ENCODE measurements at places on chromosomes 11 and 22. TPM values are rescaled to one million over a fixed set of nuclear protein-coding genes. Genes with fewer than 3 reads are reported as not detected.

- DNase-seq = no peak
Measured at GRCh38 chr11:106072804-106073203, 4.3 kb downstream of the KBTBD3 start.

FAM181B gene
- not detected for total RNA-seq

DNA sequence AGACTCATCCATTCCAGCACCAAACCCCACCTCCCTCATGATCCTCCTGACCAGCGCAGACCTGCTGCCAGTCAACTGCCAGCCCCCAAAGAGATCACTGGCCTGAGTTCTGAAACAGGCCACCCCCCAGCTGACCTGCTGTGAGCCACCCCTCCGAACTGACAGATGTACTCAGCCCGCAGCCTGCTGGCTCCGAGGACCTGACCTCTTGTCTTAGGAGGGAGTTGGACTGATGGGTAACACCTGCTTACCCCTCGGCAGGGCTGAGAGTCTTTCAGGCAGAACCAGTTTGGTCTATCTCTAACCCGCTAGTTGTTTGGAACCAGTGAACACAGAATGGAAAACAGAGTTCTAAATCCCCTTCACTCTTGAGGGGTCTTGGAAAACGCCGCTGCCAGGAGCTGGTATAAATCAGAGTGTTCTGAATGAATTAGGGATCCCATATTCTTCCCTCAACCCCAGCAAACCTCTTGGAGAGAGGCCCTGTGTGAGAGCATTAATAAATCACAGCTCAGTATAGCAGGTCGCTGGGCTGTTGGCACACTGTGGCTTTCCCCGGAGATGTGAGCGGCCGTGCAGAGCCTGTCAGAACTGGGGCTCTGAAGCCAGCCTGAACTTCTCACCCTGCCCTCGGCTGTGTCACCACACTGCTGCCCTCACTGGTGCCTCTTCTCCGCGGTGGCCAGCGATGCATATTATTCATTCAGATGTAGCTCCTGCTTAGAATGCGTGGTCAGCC lies 165.1 kb upstream of the NCAM1 start:
- DNase-seq = no peak

DNA sequence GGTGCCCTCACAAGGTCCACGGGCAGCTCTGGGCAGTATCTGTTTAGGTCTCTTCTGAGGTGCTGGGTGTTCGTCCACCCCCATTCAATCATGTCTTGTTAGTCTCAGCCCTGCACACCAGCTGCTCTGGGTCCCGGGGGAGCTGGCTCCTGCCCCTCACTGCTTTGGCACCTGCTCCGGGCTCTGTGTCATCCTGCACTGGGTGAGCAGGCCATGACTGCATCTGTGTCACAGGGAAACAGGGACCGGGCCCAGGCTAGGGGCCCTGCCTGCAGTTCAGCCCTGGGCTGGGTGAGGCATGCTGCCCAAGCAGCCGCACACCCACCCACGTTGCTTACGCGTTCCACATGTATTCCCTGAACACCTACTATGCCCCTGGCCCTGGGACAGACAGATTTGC lies 43.9 kb downstream of the ELFN2 start:
- peak; percentile 54 for DNase-seq

DNA sequence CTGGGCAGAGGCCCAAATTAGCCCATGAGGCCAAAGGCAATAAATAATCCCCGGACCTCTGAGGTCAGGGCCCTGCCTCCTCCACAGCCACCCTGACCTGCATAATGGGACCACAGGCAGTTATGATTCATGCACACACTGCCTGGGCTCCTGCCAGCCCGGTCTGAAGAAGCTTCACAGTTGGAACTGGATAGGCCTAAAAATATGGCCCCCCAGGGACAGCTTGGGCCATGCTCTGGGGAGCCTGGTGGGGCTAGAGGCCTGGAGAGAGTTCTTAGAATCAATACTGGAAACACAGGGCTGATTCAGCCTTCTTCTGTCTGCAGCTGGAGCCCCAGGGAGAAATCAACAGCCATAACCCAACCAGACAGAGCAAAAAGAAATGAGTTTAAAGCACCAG lies 112.8 kb upstream of the CADM1 start:
- no peak for DNase-seq

MEI1 gene
- 5.2 TPM for total RNA-seq

- DNase-seq = no peak
Measured at GRCh38 chr11:15213471-15214231, 98.9 kb downstream of the INSC start.

DNA sequence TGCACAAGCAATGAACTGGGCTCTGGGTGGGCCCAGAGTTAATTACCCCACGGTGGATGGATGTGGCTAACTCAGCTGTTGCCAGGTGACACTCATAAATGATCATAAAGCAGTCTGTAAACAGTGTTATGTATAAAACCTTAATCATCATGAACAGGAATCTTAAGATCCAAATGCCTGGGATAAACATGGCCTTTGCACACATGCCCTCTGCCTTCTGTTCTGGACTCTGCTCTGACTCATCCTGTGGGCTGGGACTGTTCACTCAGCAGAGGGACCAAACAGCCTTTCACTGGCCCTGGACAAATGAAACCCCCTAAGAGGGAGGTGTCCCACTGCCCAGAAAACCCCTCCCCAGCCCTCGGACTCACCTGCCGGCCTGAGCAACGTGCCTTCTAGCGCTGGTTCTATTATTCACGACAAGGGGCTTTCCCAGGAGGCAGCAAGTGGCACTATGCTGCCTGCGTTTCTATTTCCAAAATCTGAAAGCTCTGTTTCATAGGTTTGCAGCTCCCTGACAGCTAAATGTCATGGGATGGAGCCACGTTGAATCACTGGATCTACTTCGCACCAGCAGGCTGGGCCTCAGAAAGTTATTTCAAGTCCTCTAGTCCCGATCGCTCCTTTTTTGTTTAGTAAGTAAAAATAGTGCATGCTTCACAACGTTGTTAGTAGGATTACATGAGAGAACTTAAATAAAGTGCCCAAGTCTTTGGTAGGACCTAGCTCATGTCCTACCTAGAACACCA lies 53.0 kb downstream of the LARGE1 start:
- DNase-seq = no peak

GRCh38 chr22:27100789-27101188 lies 443.4 kb downstream of the MIAT start:
- no peak for DNase-seq

MYBPC3 gene
- 1.8 TPM for total RNA-seq

- DNase-seq = no peak
Measured at GRCh38 chr11:131966667-131967066, 596.3 kb downstream of the NTM start.

- no peak for DNase-seq
Measured at GRCh38 chr11:61994981-61995380, 27.5 kb upstream of the FTH1 start.

PAMR1 gene
- 7.2 TPM for total RNA-seq

APOBEC3H gene
- total RNA-seq = 0.91 TPM

DNA sequence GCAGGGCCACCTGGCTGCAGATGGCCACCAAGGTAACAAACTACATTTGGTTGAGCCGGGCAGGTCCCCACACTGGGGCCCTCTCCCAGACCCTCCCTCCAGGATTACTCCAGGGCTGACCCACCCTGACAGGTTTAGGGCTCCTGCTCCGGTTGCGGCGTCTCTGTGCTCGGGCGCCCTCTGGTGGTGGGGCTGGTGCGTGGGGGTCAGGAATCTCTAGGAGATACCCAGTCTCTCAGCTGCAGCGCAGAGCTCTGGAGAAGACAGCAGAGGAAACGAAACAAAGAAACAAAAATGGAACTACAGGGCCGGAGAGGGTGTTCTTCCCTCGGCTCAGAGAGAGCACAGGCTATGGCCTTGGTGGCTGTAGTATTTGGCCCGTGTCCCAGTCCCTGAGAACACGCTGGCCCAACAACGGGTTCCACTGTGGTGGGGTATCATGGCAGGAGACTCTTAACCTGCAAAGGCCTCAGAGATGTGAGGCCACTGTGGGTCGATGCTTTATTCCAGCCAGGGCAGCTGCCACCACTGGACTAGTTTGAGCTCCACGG lies 2.4 kb downstream of the C11orf96 start:
- DNase-seq = peak; percentile 94

SH3BP1 gene
- total RNA-seq = 19.6 TPM

PGA5 gene
- 0.30 TPM for total RNA-seq

DNA sequence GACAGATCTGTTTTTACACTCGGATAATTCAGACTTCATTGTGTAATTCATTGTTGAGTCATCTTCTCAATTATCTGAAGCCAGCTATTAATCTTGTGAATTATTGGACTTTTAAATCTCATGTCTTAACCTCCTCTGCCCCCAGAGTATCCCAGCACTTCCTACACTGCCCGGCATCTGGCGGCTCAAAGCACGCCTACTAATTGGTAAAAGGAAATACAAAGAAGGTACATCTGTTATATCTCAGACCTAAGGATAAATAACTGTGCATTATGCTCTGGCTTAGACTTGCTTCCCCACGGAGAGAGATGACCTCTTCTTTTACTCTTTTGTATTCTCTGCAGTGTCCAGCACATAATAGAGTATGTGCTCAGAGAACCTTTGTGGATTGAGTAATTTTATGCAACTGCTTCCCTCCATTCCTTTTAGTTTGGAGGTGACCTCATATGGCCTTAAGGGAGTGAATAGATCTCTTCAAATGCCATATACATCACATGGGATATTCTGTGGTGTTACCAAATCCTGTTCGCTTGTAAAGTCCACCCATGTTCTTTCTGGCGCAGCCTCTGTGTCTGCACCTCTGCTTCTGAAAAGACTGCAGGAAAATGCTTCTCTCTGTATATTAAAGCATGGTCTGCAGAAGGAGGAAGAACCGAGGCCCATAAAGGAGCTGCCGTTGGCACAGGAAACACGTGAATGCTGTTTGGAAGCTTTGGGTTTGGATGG lies 125.6 kb upstream of the SORL1-AS1 start:
- DNase-seq = no peak

SCUBE1 gene
- 22.3 TPM for total RNA-seq

ANGPTL5 gene
- total RNA-seq = 0.15 TPM

GRCh38 chr11:27464289-27464696 lies 8.3 kb downstream of the LGR4 start:
- no peak for DNase-seq

DNA sequence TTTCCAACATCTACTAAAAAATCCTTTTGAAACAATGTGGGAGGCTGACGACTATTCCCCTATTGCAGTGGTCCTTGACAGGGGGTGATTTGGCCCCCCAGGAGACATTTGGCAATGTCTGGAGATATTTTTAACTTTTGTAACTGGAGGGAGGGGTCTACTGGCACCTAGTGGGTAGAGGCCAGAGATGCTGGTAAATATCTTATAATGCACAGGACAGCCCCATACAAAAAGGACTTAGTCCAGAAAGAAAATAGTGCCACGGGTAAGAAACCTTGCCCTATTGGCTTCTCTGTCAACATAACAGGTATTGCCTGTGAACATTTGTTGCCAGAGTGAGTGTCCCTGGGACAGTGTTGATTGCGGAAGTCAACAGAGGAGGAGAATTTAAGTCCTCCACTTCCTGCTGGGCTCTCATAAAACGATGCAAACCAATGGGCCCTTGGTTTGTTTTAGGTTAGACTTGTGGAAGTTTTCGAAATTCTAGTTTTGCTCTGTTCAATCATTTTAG lies 101.6 kb downstream of the MAML2 start:
- DNase-seq = no peak

DNA sequence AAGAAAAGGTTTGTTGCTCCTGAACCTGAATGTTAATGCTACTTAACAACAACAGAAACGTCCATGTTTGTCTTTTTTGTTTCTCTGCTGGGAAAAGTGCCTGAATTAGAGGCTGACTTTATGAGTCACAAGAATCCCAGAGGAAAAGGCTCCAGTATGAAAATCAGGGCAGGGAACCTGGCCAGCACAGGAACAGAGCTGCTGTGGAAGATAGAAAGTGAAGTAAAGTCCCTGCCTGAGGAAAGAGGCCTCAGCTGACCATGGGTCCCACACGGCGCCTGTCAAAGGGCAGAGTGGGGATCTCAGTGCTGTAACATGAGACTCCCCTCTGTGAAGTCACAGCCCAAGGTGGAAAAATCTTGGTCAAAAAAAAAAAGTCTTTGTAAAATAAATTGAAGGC lies 632.3 kb upstream of the CCDC90B start:
- no peak for DNase-seq

DCPS gene
- total RNA-seq = 12.6 TPM

ELMOD1 gene
- 0.15 TPM for total RNA-seq

GRCh38 chr11:10522921-10523320 lies 18.1 kb downstream of the RNF141 start:
- DNase-seq = no peak

SYT12 gene
- total RNA-seq = 0.24 TPM

GRCh38 chr11:30810116-30810515 lies 224.0 kb upstream of the MPPED2 start:
- DNase-seq = no peak

KDM4E gene
- not detected for total RNA-seq

CDC45 gene
- not detected for total RNA-seq

DNA sequence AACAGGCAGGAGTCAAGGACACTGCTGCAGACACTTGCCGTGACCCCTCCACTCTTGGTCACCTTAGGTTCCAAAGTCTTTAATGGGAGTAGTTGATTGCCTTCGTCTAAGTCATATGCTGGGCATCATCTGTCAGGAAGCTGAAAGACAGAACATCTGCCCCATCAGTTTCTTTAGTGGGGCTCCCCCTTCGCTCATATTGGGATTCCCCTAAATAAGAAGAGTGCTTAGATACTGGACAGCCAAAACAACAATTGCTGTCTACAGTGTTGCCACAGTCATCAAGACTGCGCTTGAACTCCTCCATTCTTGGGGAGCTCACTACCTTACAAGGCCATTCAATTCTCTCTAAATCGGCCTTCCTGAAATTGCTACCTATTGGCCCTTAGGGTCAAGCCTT lies 58.5 kb downstream of the UBASH3B start:
- no peak for DNase-seq

GRCh38 chr11:75365711-75366181 lies 14.3 kb upstream of the ARRB1 start:
- DNase-seq = no peak

NRGN gene
- total RNA-seq = 70.0 TPM

DEFB131B gene
- not detected for total RNA-seq

- no peak for DNase-seq
Measured at GRCh38 chr11:107494055-107494454, 36.4 kb upstream of the CWF19L2 start.

- DNase-seq = no peak
Measured at GRCh38 chr11:126943316-126943715, 57.3 kb downstream of the KIRREL3 start.

GRCh38 chr11:45384711-45385241 lies 98.6 kb upstream of the SYT13 start:
- no peak for DNase-seq

- no peak for DNase-seq
Measured at GRCh38 chr22:49489821-49490220, 337.9 kb downstream of the BRD1 start.

GRCh38 chr11:29256580-29256979 lies 760.2 kb downstream of the KCNA4 start:
- no peak for DNase-seq

GRCh38 chr11:27296497-27296896 lies 66.5 kb downstream of the CCDC34 start:
- DNase-seq = no peak

GRCh38 chr11:57477507-57478189 lies 17.3 kb downstream of the RTN4RL2 start:
- DNase-seq = no peak

DNA sequence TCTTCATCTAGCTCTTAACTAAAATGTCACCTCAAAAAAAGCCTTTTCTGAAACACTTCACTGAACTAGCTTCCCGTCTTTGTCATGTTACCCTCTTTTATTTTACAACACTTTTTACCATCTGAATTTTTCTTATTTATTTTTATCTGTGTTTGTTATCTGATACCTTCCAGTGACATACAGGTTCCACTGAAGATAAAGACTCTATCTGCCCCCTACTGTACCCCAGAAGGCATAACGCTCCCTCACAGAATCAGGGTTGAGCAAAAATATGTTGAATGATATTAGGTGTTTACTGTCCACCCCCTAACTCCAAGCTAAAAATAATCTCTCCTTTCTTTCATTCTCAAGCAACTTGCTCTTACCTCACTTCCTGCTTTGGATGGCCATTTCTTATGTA lies 654.2 kb downstream of the NELL1 start:
- DNase-seq = no peak
